Temporal lobe (tissue), 4 donors: ENCODE measurements at places on chromosomes 12 and 14. TPM values are rescaled to one million over a fixed set of nuclear protein-coding genes. Genes with fewer than 3 reads are reported as not detected.

The MED13L gene
- total RNA-seq, result 161 TPM

The RPL10L gene
- 0.25 TPM for total RNA-seq

The NANOG gene
- not detected for total RNA-seq

The NPFF gene
- not detected for total RNA-seq

The ARF3 gene
- 70.3 TPM for total RNA-seq

The GALNT9 gene
- total RNA-seq, result 5.4 TPM

The PRIMA1 gene
- under 0.01 TPM for total RNA-seq

The PRH2 gene
- total RNA-seq, result not detected

The ERP27 gene
- not detected for total RNA-seq

The SSTR1 gene
- total RNA-seq, result 12.0 TPM

The CLEC4E gene
- total RNA-seq, result not detected

The LRRK2 gene
- total RNA-seq, result 7.6 TPM

The KRT5 gene
- 0.74 TPM for total RNA-seq

The LGALS3 gene
- 11.3 TPM for total RNA-seq

The ATF1 gene
- 17.9 TPM for total RNA-seq

The GPR65 gene
- under 0.01 TPM for total RNA-seq

The ZNF10 gene
- 26.3 TPM for total RNA-seq

The LRP1 gene
- 116 TPM for total RNA-seq

The TM9SF1 gene
- 10.8 TPM for total RNA-seq

The LRRC10 gene
- total RNA-seq, result not detected

The DPPA3 gene
- not detected for total RNA-seq

The TAS2R14 gene
- 9.8 TPM for total RNA-seq

The RFX4 gene
- 6.4 TPM for total RNA-seq

The PIANP gene
- total RNA-seq, result 3.4 TPM

The ATG101 gene
- total RNA-seq, result 15.0 TPM

The KIF26A gene
- total RNA-seq, result 9.1 TPM

The PITPNM2 gene
- total RNA-seq, result 8.4 TPM

The SEL1L gene
- total RNA-seq, result 59.7 TPM

The DACT1 gene
- total RNA-seq, result 133 TPM

The TSHR gene
- 0.25 TPM for total RNA-seq

The RNF212B gene
- not detected for total RNA-seq
